ENCODE measurements at places on chromosomes 12 and 14. TPM values are rescaled to one million over a fixed set of nuclear protein-coding genes. Genes with fewer than 3 reads are reported as not detected.

The SPX gene
- total RNA-seq, result 0.38 TPM

The YARS2 gene
- total RNA-seq, result 36.8 TPM

The FSCB gene
- total RNA-seq, result 0.19 TPM

The GAS2L3 gene
- total RNA-seq, result 11.6 TPM

The CNTN1 gene
- 1.7 TPM for total RNA-seq

The ETFRF1 gene
- total RNA-seq, result 13.2 TPM

The DYNC1H1 gene
- total RNA-seq, result 609 TPM

The TPH2 gene
- not detected for total RNA-seq

The POTEG gene
- not detected for total RNA-seq

The IAPP gene
- total RNA-seq, result not detected

The SMIM41 gene
- not detected for total RNA-seq

The BRF1 gene
- total RNA-seq, result 35.9 TPM

The KIF5A gene
- total RNA-seq, result 0.28 TPM

The CRY1 gene
- 13.4 TPM for total RNA-seq

The PLBD1 gene
- total RNA-seq, result 2.8 TPM

The LRR1 gene
- 33.4 TPM for total RNA-seq

The ANKRD33 gene
- under 0.01 TPM for total RNA-seq

The GPR135 gene
- 3.1 TPM for total RNA-seq

The ANAPC5 gene
- total RNA-seq, result 166 TPM

The SIX4 gene
- 8.1 TPM for total RNA-seq

The SRRM4 gene
- total RNA-seq, result not detected

The ZNF740 gene
- 13.0 TPM for total RNA-seq

The NR2C1 gene
- total RNA-seq, result 23.4 TPM

The METTL1 gene
- 5.9 TPM for total RNA-seq

The CLEC4D gene
- total RNA-seq, result not detected

The GNB3 gene
- total RNA-seq, result 1.4 TPM
